Stimulated activated CD4-positive, alpha-beta T cell treated with anti-CD3 and anti-CD28 coated beads, Interleukin-4, amount 100 ng/mL, for 1 hour (primary cell): ENCODE measurements at places on chromosomes 16 and 17.

GRCh38 chr16:31507617-31507928, 618 bp downstream of the RUSF1 start:
- no peak for DNase-seq

- DNase-seq = no peak
These were observed 5.9 kb downstream of the SLC16A5 start for GRCh38 chr17:75093548-75094158.

- no peak for DNase-seq
These were observed 55.7 kb upstream of the MRTFB start for GRCh38 chr16:14015461-14015860.

DNA sequence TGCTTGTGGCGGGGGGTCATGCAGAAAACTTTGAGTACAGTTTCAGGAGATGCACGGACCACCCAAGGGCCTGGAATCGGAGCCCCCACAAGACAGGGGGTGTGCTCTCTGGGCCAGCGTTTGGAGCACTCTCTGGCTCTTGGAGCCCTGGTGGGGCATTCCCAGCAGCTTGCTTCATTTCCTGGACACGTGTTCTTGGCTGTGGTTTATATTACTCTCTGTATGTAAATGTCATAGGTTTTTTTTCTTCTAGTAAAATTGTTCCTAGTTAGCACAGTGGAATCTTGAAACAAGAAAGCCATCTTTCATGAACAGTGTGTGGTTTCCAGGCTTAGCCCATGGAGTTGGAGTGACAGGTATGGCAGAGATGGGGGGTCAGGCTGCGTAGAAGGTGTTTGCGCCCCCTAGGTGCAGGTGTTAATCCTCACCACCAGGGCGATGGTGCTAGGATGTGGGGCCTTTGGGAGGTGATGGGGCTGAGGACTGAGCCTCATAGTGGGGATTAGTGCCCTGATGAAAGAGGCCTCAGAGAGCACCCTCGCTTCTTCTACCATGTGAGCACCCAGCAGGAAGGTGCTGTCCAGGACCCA, 79.8 kb downstream of the JPH3 start:
- DNase-seq = no peak

GRCh38 chr16:48420437-48420836, 35.2 kb upstream of the SIAH1 start:
- DNase-seq = no peak

DNA sequence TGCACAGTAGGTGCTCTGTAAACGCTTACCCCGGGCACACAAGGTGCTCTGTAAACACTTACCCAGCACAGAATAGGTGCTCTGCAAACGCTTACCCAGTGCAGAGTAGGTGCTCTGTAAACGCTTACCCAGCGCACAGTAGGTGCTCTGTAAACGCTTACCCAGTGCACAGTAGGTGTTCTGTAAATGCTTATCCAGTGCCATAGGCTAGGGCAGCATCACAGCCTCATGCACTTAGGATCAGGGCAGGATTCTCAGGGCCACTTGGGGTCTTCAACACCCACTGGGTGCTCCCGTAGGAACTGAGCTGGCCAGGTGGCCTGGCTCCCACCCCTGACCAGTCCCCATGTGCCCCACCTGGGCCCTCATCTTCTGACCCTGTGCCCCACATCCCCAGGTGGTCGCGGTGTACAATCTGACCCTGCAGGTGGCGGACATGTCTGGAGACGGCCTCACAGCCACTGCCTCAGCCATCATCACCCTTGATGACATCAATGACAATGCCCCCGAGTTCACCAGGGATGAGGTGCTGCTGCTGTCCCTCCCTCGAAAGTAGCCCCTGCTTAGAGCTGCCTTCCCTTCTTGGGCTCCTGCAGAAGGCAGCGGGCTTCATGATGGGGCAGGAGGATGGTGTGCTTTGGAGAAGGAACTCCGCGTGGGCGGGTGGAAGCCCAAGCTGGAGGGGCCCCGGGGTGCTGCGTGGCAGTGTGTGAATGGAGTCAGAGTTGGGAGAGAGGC, 13.1 kb downstream of the SLC22A31 start:
- peak; percentile 39 for DNase-seq

DNA sequence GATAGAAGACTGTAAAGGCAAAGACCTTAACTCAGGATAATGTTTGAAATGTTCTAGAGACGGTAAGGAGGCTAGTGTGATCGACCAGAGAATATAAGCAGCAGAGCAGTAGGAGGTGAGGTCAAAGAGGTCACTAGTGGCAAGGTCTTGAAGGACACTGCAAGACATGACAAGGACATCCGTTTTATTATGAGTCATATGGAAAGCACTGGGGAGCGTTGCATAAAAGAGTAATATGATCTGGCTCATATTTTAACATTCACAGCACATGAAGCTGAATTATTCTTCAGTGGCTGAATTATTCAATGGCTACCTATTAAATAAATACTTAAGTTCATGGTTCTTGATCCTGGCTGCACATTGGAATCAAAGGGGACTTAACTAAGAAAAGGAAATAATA, 123.7 kb downstream of the SOX9 start:
- DNase-seq = no peak

GRCh38 chr16:10655415-10655977, 39.2 kb downstream of the TEKT5 start:
- DNase-seq = no peak

DNA sequence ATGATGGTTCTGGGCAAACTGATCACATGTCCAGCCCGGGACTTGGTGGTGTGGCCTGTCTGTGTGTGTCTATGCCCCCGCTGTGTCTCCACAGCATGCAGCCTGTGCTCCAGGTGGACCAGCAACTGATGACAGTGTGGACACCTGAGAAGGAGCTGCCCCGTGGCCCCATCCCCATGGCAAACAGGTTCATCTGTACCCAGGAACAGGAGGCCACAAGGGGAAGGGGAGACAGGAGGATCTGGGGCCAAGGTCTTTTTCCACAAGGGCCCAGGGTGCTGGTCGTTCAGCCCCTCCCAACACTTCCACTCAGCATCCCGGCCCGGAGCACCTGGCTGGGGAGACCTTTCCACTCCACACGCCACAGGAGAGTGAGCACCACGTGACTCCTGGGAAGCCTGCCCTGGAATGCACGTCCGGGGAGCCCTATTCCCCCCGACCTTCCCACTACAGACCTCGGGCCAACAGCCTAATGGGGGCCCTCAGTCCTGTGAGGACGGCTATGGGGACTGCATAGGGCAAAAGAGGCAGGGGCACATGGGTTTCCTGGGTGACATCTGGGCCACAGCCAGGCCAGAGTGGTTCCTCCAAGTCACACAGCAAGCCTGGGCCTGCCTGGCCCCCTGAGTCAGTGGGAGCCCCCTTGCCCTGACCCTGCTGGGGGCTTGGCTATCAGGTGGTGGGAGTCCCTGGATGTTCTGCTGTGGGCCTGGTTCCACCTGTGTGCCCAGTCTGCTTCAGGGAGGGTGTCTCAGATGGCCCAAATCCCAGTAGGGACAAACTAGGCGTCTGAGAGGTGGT, 20.8 kb upstream of the NXPH3 start:
- DNase-seq = no peak

DNA sequence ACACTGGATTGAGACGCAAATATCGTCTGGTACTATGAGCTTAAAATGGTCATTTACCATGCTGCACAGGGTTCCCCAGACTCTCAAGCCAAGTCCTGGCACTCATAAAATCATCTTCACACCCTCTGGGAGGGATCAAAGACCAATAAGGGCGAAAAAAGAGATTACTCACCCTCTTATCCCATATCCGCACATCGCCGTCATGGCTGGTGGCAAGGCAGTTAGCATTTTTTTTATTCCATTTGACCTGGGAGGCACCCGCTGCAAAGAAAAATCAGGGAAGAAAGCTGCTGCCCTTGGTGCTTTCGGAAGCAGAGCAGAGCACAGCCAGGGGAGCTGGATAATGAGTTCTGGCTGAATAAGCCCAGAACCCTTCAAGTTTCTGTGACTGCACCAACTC, 42.4 kb downstream of the WDR59 start:
- no peak for DNase-seq

DNA sequence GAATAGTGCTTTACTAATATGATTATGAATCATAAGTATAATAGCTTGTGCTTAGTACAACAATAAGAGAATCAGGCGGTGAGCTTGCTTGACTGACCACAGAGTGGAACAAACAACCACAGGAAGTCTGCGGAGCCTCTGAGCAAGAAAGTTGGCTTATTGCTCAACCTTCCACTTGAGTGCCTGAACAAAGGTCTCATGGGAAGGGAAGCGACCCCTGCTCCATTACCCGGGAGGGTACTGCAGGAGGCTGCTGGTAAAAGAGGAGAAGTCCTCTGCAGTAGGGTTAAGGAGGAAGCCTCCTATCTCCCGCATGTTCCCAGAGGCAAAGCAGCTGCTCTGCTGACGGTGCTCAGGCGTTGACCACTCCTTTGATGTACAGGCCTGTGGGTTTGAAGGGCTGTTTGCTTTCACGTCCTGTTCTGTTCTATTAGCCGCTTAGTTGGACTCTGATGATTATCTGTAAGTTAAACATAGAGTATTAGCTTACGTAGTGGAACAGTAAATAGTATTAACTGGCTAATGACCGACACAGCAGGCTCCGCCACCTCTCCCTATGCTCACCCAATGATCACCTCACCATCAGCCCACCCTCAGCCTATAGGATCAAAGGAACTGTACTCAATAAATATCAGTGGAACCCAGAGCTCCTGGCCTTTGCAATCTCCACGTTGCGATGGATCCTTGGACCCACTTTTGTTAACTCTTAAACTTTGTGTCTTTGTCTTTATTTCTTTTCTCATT, 17.5 kb downstream of the ALOX15B start:
- no peak for DNase-seq

- DNase-seq = no peak
These were observed 238.7 kb upstream of the ELAC2 start for GRCh38 chr17:13256545-13256944.

DNA sequence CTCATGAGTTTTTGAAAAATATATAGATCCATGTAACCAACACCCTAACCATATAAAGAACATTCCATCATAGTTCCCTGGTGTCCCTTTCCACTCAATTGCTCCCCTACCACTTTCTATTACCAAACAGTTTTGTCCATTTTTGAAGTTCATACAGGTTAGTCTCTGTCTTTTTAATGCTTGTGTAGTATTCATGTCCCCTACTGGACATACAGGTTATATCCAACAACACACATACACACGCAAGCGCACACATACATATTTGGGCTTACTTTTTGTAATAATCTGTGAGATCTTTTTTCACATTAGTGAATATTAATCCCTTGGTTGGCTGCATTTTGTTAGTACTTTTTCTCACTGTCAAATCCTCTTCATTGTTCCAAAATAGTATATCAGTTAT, 6.4 kb downstream of the CRYBA1 start:
- DNase-seq = no peak

DNA sequence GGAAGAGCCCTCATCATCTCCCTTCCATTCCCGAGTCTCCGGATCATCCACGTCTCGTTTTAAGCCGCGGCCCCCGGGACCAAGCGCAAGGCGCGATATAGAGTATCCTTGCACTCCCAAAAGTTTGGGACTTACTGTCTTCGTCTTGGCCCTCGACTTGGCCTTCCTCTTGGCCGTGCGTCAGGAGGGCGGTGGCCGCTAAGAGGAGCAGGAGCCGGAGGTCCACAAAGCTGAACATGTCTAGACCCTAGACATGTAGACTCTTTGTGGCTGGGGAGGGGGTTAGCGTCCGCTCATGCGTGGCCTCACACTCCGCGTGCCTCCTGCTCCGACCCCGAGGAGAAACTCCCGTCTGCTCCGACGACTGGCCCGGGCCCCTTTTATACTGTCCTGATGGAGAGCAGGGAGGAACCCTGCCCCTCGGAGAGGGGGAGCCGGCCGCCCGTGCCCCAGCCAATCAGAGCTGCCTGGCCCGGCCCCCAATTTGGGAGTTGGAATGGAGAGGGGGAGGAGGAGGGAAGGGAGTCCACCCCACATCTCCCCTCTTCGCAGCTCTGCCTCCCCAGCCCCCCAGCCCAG, at the start of gene COL1A1:
Gene COL1A1 (minus strand): TSS at position 356 of the 579 bp plus-strand sequence. CDS start 118 bp downstream, at position 238.
- no peak for DNase-seq

DNA sequence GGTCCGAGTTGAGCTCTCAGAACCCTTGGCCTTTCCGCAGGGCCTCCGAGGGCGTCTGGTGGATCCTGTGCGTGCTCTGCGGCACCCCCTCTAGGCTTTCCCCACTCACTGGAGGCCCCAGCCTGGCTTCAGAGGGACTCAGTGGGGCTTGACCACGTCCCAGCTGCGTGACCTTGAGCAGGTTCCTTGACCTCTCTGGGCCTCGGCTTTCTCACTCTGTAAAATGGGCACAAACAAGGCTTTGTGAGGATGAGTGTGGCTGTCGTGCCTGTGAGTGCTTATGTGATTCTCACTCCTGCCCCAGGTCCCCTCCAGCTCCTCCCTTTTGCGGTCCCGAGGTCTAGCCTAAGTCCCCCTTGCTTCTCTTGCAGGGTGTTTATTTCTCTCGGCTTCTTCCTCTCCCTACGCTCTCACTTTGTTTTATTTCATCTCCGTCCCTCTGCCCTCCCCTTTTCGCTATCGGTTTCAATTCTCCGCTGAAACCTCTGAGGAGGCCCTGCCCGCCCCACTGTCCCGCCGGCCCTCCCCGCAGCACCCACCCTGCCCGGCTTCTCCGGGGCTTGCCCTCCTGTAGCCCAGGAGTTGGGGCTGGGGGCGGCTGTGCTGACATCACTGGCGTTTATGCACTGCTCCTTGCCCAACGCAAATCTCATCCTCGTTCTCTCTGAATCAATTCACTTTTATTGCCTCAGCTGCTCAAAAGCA, 82.3 kb upstream of the CBX4 start:
- DNase-seq = no peak

DNA sequence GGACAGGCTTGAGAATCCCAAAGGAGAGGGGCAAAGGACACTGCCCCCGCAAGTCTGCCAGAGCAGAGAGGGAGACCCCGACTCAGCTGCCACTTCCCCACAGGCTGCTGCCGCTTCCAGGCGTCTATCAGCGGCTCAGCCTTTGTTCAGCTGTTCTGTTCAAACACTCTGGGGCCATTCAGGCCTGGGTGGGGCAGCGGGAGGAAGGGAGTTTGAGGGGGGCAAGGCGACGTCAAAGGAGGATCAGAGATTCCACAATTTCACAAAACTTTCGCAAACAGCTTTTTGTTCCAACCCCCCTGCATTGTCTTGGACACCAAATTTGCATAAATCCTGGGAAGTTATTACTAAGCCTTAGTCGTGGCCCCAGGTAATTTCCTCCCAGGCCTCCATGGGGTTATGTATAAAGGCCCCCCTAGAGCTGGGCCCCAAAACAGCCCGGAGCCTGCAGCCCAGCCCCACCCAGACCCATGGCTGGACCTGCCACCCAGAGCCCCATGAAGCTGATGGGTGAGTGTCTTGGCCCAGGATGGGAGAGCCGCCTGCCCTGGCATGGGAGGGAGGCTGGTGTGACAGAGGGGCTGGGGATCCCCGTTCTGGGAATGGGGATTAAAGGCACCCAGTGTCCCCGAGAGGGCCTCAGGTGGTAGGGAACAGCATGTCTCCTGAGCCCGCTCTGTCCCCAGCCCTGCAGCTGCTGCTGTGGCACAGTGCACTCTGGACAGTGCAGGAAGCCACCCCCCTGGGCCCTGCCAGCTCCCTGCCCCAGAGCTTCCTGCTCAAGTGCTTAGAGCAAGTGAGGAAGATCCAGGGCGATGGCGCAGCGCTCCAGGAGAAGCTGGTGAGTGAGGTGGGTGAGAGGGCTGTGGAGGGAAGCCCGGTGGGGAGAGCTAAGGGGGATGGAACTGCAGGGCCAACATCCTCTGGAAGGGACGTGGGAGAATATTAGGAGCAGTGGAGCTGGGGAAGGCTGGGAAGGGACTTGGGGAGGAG, at the start of gene CSF3:
Gene CSF3 (plus strand): TSS at position 436 of the 993 bp plus-strand sequence. CDS start 35 bp downstream, at position 471.
- DNase-seq = no peak

- DNase-seq = no peak
These were observed 1.5 kb downstream of the ATXN7L3 start for GRCh38 chr17:44197980-44198720.

GRCh38 chr17:60522889-60523626, 3.0 kb downstream of the APPBP2 start:
- DNase-seq = no peak

GRCh38 chr16:74699666-74700065, 996 bp downstream of the MLKL start:
- no peak for DNase-seq

GRCh38 chr17:5952518-5952917, 117.7 kb upstream of the WSCD1 start:
- DNase-seq = no peak
